Kidney capillary endothelial cell (primary cell): ENCODE measurements at places on chromosomes 1 and 21.
A peak's percentile ranks its signal among the peaks of the same experiment; 100 is the strongest.

- DNase-seq, result peak; percentile 72
These were observed 66.5 kb upstream of the UBE2U start for GRCh38 chr1:64136752-64137411.

GRCh38 chr1:64598100-64598571, 128.2 kb downstream of the CACHD1 start:
- no peak for DNase-seq

DNA sequence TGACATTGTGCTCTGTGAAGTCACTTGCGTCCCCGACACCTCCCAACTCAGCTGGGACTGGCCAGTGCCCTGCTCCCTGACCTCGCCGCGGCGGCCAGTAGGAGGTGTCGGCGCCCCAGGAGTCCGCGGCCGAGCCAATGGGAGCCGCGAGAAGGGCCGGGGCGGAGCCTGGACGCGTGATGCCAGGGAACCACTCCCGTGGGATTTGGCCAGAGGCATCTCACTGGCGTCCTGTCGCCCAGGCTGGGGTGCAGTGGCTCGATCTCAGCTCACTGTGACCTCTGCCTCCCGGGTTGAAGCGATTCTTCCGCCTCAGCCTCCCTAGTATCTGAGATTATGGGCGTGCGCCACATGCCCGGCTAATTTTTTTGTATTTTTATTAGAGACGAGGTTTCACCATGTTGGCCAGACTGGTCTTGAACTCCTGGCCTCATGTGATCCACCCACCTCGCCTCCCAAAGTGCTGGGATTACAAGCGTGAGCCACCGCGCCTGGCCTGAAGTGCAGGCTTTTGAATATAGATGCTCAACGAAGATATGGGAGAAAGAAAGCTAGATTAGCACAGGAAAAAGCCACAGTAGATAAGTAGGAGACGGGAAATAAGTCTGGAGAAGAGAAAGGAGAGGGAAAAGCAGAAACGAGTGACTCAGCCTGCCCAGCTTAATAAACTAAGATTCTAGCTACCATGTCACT, 38.0 kb downstream of the ZBTB8OS start:
- DNase-seq, result peak; percentile 81

DNA sequence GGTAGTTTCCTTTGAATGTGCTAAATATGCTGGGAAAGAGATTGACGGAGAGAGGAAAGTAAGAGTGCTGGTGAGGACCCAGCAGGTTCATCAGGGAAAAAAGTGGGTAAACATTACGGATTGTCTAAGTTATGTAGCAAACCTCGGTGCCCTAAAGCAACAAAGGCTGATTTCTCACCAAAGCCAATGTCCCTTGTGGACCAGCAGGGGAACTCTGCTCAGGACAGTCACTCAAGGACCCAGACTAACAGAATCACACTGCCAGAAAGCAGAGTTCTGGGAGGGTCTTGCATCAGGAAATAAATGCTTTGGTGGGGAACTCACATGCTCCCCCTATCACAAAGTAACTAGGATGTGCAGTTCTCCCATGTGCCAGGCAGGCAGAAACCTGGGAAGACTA, 1.7 kb upstream of the IKBKE start:
- no peak for DNase-seq

DNA sequence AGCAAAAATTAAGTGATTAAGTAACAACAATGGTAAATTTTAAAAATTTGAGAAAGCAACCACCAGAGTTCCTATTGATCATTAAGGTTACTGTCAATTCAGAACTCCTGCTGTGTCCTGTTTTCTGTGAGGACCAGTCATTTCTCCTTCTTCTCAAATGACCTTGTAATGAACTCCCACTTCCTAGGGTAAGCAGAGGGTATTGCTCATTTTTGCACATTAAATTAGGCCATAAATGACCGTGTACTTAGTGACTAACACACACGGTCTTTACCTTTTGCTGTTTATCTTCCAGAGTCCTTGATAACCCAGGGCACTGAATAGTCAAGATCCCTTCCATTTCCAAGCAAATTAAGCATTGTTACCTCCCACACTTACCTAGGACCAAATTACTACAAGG, 227.5 kb upstream of the LYPLAL1 start:
- no peak for DNase-seq

GRCh38 chr1:91872000-91872399, 14.0 kb downstream of the TGFBR3 start:
- DNase-seq, result no peak

- DNase-seq, result no peak
These were observed 14.9 kb upstream of the LRRC3 start for GRCh38 chr21:44440241-44441040.

DNA sequence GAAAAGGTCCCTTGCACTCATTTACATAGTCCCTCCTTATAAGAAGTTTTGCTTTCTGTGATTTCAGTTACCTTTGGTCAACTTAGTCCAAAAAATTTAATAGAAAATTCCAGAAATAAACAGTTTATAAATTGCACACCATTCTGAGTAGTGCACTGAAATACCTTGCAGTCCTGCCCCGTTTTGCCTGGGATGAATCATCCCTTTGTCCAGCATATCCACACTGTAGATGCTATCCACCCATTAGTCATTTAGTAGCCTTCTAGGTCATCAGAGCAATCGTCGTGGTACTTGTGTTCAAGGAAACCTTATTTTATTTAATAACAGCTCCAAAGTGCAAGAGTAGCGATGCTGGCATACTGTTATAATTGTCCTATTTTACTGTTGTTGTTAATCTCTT, 38.0 kb downstream of the SPRTN start:
- peak; percentile 48 for DNase-seq

- DNase-seq, result no peak
These were observed 291.8 kb downstream of the CHRM3 start for GRCh38 chr1:239678181-239678580.

GRCh38 chr1:32870615-32871363, at the start of gene FNDC5:
TSS of gene FNDC5 (minus strand) at chr1:32870912.
- no peak for DNase-seq

GRCh38 chr1:220450927-220451326, 77.0 kb upstream of the MARK1 start:
- no peak for DNase-seq
